ENCODE measurements at places on chromosomes 7 and 10.

DNA sequence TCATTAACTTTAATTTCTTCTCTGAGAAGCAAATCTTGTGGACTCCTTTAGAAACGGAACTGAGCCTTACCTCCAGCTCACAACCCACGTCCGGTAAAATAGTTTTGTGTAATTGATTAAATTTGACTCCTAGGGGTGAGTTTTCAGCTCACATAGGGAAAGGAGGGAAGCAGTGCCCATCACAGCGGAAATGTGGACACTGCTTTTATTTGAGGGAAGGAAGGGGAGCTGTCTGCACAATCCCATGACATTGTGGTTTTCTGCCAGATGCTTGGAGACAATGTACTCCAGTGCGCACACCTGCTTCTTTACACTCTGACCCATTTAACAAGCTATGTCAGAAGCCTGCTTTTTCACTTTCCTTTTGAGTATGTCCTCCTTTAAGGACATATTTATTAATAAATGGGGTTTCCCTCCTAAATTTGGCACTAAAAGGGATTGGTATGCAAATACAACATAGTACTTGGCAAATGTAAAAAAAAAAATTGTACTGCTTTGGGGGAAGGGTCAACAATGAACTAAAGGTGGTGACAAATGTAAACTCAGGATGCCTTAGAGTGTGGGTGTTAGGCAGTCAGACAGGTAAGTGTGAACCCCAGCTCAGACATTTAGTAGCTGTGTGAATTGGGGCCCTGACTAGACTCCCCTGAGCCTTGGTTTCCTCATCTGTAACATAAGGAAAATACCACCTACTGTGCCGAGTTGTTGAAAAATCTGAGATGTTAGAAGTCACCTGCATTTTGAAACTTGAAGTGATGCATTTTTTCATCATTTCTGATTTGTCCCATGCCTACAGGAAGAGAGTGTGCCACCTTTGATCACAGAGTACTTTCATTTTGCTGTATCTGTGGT, 90.2 kb upstream of the KLF6 start:
- peak; percentile 56 for DNase-seq

DNA sequence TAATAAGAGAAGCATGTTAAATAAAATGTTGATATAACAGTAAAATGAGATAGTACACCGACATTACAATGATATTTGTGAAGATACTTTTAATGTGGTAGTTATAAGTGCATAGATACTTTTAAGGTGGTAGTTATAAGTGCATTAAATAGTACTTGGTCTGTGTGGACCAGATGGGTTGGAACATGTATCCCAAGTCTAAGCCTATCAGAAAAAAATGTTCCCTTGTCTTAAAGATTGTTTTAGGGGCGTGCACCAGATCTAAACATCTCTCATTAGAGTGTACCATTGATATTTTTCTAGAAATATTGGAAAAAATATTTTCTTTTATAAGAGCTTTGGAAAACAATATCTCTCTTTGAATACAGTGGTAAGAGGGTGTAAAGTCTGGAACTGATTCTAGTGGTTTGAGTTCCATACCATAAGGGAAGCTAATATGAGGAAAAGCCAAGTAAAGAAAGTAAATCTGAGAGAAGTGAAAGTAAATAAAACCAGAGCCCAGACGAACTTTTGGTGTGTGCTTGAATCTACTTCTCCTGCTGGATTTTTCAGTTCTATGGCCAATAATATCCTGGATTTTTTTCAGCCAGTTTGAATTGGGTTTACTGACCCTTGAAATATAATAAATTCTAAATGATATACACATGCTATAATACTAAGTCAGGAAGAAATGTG, 175.3 kb downstream of the MBL2 start:
- DNase-seq = no peak

DNA sequence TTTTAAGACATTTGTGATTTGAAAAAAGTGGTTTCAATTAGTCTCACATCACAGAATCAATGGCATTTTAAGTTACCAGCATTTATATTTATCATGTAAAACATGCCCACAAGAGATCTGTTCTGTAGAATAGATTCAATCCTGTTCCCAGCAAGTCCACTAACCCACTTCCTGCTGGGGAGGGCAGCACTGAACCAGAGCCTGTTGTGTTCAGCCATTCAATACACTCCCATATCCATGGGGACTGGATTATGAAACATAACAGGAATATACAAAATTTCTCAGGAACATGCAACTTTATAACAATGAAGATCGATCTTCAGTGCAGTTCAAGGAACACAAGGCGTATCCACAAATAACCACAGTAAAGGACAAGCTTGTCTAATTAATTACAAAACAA, 24.4 kb upstream of the ANK3 start:
- no peak for DNase-seq

DNA sequence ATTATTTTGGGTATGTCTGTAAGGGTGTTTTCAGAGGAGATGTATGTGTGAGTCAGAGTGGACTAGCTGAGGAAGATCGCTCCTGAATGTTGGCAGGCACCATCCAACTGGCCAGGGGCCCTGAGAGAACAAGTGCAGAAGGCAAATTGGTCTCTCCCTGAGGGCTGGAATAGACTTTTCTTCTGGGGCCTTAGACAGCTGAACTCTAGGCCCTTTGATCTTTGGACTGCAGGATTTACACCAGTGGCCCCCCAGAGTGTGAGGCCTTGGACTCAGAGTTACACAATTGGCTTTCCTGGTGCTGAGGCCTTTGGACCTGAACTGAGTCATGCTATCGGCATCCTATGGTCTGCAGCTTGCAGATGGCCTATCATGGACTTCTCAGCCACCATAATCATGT, 217.2 kb downstream of the REEP3 start:
- DNase-seq = no peak

DNA sequence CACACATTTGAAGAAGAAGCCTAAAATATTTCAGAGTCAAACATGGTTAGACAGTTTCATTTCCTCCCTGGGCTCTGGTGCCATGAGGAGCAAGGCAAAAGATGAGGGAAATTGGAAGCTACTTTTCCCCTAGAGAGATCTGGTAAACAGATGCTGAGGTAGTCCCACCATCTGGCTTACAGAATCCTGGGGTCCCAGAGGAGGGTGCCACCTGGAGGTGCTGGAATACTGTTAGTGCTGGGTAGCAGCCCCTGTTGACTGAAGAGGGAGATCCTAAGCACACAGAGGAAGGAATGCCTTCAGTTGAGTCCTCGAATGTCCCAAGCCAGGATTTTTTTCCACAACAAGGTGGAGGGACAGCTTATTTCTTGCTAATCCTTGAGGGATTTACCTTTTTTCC, 160.1 kb downstream of the FZD1 start:
- no peak for DNase-seq

DNA sequence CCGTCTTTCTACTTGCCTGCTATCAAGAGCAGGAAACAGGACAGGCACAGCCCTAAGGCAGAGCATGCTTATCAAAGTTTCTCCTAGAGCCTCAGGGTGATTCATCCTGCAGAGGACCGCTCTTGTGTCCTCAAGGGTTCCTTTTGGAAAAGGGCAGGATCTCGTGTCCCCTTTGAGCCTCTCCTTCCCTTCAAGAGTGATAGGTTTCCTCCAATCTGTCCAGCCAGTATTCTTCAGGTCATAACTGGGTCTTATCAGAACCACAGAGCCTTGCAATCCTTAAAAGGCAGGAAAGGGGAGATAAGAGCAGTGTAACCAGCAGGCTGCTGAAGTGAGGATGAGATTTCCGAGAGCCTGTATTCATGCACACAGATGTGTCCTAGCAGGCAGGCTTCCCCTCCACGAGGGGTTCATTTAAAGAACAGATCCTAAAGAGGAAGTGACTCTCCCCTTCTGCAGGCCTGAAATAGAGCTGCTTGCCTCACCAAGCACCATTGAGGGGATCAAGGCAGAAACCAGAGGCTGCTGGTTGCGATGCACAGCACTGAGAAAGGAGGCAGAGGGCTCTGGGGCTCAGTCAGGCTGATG, 90.5 kb upstream of the SVIL start:
- DNase-seq = peak; percentile 63

DNA sequence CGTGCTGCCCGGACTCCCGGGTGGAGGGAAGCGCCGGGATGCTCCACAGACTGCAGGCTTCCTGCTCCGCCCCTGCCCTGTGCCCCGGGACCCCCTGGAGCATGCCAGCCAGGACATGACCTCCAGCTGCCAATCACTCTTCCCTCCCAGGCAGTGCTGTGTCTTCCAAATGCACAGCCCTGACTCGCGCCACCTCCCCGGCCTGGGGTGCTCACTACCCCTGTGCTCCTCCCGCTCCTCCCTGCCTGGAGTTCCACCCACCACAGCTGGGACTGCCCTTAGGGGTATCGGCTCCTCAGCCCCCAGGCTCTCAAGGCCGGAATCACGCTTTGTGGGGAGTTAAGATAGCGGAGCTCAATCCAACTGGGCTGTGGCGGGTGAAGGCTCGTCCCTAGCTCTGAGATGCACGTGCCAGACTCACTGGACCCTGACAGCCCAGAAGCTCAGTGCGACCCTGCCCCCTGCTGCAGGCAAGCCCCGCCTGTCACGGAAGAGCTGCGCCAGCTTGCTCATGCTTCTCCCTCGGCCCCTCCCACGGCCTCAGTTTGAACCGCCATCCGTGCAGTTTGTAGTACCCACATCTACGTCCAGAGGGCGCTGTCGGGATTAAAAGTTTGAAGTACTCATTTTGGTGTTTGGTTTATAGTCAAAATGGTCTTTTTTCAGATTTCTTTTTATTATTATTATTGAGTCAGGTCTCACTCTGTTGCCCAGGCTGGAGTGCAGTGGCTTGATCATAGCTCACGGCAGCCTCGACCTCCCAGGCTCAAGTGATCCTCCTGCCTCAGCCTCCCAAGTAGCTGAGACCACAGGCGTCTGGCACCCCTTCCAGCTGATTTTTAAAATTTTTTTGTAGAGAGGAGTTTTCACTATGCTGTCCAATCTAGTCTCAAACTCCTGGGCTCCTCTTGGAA, 142.5 kb upstream of the TCERG1L start:
- peak; percentile 17 for DNase-seq

GRCh38 chr7:96407427-96407826, 85.5 kb upstream of the SLC25A13 start:
- no peak for DNase-seq

DNA sequence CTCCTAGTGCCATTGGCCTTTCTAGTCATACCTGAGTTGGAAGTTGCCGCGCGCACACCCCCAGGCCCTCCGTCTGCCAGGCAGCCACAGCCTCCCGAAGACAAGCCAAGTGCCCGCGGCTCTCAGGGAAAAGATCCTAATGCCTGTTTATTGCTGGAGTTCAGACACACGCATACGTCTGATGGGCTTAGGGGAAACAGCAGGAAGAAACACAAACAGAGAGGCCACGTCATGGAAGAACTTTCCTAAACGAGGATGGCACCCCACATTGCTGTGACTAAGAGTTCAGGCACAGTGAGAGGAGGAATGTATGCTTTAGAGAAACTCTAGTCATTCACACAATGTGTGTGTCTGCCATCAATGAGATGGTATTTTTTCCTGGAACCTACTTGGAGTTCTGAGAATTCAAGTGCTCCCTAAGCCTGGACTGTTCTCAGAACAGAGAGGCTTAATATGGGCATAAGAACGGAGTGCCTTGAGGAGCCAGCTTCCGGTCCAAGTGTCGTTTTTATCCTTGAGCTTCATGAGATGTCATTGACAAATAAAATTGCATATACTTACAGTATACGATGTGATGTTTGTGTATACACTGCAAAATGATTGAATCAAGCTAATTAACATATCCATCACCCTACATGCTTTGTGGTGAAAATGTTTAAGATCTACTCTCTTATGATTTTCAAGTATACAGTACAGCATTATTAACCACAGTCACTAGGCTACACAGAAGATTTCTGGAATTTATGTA, 11.6 kb upstream of the RBP3 start:
- no peak for DNase-seq
